ENCODE measurements at places on chromosomes 11 and 22. TPM values are rescaled to one million over a fixed set of nuclear protein-coding genes. Genes with fewer than 3 reads are reported as not detected.

KCNK4 gene
- total RNA-seq, result 3.0 TPM

LRRC56 gene
- total RNA-seq, result 1.1 TPM

OSBPL5 gene
- 31.2 TPM for total RNA-seq

PLEKHB1 gene
- 4.1 TPM for total RNA-seq

KDM4D gene
- total RNA-seq, result 1.9 TPM

SLC5A12 gene
- under 0.01 TPM for total RNA-seq

VSIG10L2 gene
- not detected for total RNA-seq

PNPLA5 gene
- total RNA-seq, result not detected

DNA sequence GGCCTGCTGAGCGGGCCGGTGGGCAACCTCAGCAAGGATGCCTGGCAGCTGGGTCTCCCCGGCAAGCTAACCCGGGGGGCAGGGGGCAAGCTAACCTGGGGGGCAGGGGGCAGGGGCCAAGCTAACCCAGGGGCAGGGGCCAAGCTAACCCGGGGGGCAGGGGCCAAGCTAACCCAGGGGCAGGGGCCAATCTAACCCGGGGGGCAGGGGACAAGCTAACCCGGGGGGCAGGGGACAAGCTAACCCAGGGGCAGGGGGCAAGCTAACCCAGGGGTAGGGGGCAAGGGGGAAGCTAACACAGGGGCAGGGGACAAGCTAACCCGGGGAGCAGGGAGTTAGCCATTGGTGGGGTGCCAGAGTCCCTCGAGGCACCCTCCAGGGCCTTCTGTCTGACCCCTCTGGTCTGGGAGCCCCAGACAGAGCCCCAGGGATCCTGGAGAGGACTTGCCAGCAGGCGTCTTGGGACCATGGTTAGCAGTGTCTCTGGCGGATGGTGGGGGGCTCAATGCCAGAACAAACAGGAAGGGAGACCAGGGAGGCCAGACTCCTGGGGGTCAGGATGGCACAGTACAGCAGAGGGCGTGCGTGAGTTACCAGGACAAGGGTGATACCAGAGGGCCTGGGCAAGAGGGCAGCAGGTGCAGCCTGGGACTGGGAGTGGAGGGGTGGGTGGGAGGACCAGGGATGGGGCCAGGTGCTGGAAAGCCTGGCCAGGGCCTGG is 16.1 kb downstream of the IGF2 start:
- DNase-seq, result no peak

- no peak for DNase-seq
These were observed 387.7 kb downstream of the TMEM135 start for GRCh38 chr11:87425391-87425790.

GRCh38 chr22:45163099-45163450 is 650 bp upstream of the NUP50 start:
- no peak for DNase-seq

DNA sequence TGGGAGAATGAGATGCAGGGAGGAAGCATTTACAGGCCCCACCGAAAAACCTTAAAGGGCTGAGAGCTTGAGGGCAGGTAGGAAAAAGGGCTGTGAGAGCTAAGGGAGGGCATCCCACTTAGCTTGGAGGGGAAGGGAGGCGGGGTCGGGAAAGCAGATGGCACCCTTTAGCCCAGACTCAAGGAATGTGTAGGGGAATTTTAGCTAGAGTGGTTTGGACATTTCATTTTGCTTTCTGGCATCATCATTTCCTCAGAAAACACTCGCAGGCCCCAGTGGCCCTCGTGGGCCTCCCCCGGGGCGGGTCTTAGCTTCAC is 846 bp upstream of the STIM1 start:
- DNase-seq, result no peak

DNA sequence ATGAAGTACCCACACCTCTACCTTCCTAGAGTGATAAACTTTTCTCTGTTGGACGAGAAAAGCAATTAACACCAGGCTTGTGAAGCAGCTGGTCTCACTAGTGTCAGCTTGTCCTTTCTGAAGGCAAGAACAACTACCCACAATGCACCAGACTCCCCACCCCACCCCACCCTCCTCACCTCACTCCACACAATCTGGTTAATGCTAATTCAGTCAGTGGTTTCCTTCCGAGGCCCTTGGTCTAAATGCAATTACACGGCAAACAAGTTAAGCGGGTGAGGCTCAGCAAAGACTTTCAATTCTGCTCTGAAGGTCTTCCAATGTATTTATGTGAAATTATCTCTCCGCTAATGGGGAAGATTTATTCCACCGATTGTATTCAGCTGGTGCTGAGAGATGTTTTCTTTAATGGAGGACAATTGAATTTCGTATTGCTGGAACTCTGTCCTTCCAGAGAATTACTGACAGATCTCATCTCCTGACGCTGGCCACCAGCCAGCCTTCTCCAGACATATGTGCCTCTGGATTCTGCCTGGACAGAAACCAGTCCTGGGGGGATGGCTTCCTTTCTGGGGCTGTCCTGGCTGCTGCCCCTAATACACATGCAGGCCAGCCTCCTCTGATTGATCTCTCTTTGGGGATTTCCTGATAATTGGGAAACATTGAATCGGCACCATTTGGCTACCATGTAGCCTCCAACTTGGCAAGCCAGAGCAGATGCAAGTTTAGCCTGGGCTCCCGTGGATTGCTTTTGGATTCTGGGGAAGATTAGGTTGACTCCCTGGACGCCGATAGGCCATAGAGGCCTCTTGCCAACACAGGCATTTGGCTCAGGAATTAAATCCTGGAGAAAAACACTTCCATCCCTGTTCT is 165.8 kb upstream of the NARS2 start:
- no peak for DNase-seq

DNA sequence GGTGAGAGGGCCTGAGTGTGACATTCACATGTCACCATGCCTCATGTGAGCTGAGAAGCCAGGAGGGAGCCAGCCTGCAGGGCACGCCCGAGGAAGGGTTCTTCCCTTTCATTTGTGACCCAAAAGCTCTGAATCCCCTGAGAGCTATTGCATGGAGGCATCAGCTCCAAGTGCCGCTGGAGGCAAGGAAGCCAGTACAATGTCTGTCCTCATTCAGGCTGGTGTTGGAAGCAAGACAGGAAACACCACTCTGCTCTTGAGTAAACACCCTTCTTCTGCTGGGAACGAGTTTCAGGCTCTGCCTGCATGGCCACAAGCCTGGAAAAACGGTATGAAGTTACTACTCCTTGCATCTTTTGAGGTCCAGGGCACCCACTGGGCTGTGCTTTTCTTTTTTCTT is 83.8 kb upstream of the LARGE1 start:
- no peak for DNase-seq

GRCh38 chr11:72720784-72721183 is 31.4 kb downstream of the ARAP1 start:
- no peak for DNase-seq

- DNase-seq, result no peak
These were observed 277.4 kb upstream of the NARS2 start for GRCh38 chr11:78851878-78852586.

- DNase-seq, result peak; percentile 23
These were observed 2.1 kb downstream of the TP53AIP1 start for GRCh38 chr11:128940603-128941002.

- no peak for DNase-seq
These were observed 32.5 kb downstream of the RTN3 start for GRCh38 chr11:63713766-63714165.

DNA sequence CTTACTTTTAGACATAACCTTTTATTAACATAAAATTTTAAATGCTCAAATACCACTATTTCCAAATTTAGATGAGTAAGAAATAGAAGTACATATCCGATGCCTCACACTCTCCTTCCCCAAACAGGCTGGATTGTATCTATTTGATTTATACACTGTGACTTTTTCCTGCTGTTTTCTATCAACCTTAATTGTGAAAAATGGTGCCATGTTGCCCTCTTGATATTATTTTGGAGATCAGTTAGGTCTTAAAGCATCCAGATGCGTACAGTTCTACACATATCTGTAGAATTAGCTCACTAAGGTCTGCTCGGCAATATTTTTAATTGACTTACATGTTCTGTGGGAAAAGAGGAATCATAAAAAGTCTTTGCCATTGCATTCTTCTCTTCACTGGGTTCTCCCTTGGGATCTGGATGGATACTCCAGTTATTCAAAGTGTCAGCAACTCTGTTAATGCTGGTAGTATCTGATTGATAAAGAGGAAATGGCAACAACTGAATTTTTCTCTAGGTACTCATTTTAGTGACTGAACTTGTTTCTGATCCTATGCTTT is 27.2 kb downstream of the EIF3M start:
- no peak for DNase-seq

GRCh38 chr11:20597680-20598484 is 1.5 kb upstream of the SLC6A5 start:
- DNase-seq, result no peak

- peak; percentile 40 for DNase-seq
These were observed 79.5 kb downstream of the TIMP3 start for GRCh38 chr22:32880893-32881596.

DNA sequence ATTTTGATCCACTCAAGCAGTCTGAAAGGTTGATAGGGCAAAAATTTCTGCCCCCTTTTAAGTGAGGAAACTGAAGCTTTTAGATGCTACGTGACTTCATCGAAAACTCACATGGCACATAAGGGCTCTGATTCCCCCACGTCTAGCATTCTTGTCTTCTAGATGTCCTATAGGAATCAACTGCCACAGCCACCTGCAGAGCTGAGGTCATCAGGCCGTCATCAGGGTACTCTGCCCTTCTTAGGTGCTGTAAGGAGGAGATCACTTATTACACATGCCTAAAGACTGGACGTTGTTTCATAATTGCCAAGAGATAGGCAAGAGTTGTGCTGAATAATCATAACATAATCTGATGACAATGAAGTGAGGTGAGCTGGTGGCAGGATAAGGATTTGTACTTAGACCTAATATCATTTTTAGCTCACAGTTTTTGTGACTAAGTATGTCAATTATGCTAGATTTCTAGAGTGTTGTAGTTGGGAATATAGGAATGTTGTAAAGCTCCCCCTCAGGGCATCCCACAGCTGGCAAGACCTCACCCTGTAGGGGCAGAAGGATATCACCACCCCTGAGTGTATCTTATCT is 349.4 kb downstream of the METTL15 start:
- DNase-seq, result no peak

Data from occipital lobe (tissue), 3 donors.